Naive thymus-derived CD4-positive, alpha-beta T cell (primary cell): ENCODE measurements at places on chromosomes 3 and 15.

DNA sequence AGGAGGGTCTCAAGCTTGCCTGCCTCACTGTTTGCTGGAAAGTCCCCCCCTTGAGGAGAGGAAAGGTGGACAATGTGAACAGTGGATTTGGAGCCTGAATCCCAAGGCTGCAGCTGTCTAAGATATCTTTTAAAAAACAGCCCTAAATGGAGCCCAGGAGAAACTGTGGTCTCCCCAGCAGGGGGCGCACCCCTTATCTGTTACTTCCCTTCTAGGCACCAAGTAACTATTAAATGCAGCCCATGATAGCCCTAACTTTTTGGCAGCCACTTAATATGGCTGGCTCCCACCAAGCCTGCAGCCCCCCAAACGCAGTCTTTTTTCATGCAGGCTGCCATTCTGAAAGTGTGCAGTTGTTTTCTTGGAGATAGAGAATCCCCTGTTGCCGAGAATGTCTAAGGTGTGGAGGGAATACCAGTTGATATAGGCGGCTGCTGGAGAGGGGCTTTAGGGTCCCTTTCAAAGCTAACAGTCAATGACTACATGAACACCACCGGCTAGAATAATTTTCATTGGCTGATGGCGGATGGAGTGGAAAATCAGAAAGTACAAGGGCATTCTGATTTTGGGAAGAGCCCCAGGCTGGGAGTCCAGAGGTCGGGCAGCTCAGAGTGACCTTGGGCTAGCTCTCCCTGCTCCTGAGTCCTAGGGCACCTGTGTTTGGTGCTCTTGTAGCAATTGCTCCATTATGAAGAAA is 1.3 kb downstream of the RHCG start:
- no peak for DNase-seq

DNA sequence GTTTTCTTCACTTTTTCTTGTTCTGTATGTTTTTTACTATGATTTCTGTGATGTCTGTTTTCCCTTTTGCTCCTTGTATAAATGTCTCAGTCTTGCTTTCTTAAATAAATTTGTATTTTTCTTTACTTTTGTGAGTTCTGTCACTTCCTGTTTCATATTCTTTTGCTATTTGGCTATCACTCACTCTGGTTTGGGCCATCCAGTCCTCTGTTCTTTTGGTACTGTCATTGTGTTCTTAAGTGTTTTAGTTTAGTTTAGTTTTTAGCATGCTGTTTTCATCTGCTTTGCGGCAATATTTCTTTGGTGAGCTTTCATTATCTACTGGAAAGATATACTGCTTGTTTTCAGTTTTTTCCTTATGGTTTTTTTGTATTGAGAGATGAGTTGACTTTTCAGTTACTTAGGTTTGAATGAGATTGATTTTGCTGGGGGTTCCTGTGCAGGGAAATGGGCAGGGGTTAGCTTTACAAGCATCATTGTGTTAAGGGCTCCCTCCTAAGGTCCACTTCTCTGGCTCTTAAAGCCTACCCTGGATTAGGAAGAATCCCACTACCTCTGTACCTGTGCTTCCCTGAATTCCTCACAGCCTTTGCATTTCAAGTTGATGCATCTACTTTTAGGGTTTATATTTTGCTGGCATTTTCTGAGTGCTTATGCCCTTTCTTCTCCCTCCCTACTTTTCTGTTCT is 35.1 kb downstream of the PDCD6IP start:
- no peak for DNase-seq

- DNase-seq, result no peak
Measured at GRCh38 chr3:18058666-18059065, 316.2 kb upstream of the TBC1D5 start.

DNA sequence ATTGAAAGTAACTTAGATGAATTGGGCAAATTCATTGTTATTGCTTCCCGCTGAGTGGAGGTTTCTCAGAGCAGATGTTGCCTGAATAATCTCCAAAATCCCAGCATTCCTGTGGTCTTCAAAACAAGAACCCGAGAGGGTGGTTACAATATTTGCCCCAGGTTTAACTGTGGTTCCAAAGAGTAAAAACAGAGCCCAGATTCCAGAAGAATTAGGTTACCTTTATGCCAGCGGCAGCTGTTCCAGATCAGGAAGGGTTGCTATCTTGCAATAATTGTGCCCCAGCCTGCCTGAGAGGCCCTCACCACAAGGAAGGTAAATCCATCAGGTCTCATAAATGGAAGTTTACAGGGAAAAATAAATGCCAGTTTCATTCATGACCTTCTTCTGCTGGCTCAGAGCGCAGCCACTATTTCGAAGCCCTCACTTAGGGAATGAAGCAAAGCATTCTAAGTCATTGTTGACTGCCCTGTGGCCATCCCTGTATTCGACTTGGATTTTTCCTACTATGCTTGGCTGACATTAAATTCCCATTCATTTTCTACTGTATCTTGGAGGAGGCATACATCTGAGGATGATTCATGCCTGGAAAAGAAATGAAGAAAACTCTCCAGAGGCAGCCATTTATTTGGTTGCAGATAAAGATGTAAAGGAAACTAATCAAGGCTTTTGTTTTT is 54.6 kb downstream of the SSUH2 start:
- DNase-seq, result no peak

DNA sequence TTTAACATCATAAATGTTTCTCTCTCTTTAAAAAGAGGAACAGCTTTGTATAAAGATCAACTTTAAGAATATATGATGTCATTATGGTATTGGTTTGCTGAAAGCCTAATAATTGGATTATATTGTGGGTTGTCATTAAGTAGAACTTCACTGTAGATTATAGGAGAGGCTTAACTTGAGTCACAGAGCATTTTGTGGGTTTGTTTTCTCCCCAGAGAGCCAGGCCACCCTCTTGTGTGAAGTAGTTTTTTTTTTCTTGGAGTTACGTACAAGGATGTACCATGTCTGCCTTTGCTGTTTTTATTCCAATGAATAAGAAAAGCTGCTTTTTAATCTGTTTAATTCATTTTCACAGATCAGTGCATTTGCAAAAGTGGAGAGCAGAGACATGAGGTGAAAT is 354.8 kb upstream of the TBL1XR1 start:
- no peak for DNase-seq

- no peak for DNase-seq
Measured at GRCh38 chr3:58692484-58692883, 25.9 kb upstream of the FAM3D start.

GRCh38 chr15:47384341-47384740 is 333.0 kb upstream of the SEMA6D start:
- DNase-seq, result no peak

- DNase-seq, result no peak
Measured at GRCh38 chr3:120770891-120771290, 28.3 kb downstream of the GTF2E1 start.

DNA sequence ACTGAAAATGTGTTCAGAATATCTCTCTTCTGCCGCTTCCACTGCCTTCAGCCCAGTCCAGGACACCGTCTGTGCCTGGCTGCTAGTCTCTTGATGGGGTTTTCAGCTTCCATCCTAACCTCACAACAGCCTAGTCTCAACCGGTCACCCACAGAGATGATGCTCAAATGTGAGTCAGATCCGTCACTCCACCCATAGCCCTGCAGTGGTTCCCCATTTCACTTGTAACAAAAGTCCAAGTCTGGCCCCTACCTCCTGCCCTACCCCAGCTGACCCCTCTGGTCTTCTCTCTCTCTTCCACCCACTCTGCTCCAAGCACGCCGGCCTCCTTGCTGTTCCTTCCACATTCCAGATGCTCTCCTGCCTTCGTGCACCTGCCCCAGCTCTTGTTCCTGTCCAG is 68.1 kb downstream of the PPARG start:
- no peak for DNase-seq

DNA sequence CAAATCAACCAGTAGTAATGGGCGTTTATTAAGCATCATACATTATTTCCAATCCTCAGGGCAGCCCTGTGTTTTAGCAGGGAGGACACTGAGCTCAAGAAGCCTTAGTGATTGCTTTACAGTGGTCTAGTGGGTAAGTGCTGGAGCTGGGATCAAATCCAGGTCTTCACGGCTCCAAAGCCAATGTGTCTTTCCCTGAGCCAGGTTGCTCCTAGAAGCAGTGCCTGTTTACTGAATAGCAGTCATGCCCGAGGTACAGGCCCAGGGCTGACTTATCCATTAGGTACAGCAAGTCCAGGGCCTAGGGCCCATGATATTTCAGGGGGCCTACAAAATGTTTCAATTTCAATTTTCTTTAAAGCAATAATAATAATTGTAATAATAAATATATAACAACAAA is 9.6 kb upstream of the SMAD6 start:
- no peak for DNase-seq
